CMK (cell line): ENCODE measurements at places on chromosomes 1 and 21.

GRCh38 chr1:115134850-115135480, 45.7 kb upstream of the TSPAN2 start:
- no peak for DNase-seq

- DNase-seq, result no peak
Measured at GRCh38 chr1:119002028-119002686, 14.0 kb upstream of the TBX15 start.

DNA sequence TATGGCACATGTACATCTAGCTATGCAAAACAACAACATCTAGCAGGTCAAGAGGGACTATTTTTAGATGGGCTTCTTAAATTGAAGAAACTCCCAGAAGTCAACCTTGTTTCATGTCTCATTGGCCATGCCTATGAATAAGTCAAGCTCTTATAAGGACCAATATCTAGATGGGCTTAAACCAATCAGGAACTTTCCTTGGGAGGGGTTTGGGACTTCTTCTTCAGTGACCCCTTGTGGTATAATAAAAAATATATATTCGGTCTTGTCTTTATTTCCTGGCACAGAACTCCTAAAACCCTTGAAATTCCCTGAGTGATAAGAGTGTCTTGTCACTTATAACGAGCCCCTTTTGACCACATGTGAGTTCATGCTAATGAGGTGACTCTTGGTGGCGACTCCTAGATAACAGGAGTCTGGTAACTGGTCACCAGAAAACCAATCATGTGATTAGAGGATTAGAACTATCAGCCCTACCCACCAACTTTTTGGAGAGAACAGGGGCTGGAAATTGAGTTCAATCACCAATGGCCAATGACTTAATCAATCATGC, 218.3 kb downstream of the HHIPL2 start:
- DNase-seq, result no peak

DNA sequence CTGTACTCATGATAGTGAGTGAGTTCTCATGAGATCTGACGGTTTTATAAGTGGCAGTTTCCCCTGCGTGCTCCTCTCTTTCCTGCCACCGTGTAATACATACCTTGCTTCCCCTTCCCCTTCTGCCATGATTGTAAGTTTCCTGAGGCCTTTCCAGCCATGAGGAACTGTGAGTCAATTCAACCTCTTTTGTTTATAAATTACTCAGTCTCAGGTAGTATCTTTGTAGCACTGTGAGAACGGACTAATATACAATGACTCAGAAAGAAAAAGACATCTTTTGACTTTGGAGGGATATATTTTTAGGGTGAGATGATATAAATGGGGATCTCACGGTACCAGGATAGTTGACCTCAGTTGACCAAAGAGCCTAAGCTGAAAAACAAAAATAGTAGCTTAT, 74.7 kb upstream of the BACH1 start:
- no peak for DNase-seq

DNA sequence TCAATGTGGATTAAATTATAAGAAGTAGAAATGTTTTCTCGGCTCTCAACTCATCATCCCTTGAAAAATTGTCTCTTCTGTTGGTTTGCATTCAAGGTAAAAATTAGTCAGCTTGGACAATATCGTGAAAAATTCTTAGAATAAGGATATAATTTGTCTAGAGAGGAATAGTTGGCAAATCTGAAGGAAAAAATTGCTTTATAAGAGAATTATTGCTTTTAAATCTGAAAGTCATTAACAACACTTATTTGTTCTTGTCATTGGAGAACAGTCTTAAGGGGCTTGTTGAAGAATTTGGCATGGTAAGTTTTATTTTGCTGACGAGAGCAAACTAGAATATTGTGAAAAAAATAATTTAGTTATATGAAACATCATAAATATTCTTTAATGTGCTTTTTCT, 26.4 kb downstream of the ANGPTL1 start:
- DNase-seq, result no peak

DNA sequence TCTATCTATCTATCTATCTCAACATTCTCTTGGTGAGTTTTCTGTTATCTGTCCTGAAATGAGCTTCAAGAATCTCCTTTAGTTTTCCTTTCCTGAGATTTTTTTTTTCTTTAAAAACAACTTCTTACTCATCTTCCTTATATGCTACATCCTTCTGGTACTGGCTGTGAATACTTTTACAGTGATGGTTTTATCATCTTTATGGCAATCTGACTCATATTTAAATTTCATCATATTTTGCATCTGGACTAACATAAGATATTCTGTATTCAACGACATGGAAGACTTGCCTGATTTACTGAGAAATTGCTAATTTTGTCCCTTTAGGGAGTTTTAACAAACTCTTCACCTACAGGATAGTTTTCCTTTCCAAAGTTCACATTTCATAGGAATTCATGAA, 33.0 kb downstream of the PDE4B start:
- no peak for DNase-seq

DNA sequence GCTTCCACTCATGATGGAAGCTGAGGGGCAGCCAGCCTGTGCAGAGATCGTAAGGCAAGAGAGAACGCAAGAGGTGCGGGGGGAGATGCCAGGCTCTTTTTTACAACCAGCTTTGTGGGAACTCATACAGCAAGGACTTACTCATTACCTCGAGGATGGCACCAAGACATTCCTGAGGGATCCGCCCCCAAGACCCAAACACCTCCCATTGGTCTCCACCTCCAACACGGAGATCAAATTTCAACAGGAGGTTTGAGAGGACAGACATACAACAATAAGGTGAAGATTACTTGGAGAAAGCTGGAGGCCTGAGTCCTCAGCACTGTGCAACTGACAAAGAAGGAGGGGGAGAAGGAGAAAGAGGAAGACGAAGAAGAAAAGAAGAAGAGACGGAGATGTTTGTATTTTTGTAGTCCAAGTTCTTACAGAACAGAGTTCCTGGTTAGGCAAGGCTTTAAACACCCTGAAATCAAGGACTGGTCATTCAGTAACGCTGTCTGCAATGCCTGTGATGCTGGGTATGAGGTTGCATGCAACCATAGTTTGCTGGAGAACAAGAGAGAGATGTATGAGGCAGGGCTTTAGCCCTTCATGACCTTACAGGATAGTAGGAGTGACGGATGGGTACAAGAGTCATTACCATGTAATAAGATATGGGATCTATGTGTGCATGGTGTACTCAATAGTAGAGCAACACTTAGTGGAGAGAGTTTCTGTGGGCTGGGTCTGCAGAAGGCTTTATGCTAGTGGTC, 19.7 kb upstream of the GALNT2 start:
- no peak for DNase-seq

DNA sequence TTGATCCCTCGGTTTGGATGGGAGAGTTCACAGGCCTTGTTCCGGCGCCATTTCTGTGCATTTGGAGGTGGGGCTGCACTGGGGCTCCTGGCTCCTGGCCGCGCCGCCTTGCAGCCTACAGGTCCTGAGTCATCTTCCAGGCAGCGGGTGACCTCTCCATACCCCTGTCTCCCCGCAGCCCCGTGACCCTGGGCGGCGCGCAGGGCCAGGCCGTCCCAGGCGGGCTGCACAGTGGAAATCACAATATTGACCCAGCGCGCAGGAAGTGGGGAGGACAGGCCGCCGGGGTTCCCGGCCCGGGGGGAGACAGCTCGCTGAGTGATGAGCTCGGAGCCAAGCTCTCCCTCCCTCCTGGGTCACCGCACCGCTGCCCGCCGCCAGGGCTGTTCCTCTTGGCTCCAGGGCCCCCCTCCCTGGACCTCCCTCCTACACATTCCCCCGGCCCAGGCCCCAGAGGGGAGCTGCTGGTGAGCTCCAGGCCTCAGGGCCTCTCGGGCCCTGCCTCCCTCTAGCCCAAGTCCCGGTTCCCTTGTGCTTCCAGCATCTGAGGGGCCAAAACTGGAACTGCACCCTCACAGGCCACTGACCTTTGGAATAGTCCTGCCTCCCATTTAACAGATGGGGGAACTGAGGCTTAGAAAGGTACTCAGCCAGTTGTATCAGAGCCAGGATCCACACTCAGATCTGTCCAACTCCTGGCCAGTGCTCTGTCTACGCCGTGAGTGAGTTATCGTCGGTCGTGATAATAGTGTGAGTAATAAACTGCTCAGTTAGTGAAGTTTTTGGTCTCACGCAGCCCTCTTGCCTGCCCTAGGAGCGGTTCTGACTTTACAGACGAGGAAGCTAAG, 142.9 kb upstream of the WNT4 start:
- DNase-seq, result no peak

DNA sequence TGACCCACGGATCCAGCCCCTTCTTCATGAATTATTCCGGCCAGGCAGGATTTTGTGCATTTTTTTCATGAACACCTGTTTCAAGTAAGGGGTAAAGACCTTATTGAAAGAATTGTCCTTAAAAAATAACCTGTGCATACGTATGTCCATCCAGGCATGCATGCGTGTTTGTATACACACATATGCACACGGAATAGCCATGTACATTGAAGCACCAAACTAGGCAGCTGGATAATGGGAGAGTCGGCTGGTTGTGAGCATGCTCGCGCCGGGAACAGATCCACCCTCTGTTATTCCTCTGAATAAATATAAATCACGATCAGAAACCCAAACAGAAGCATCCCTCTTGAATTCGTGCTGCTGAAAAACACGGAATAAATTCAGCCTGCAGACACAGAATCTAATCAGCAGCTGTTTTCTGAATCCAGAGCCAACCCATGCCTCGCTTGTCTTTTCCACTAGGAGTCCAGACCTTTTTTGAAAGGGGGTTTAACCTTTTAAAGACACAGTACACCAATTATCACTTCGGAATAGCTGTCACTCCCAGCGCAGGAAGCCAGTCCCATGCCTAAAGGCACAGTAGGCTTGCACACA, at the start of gene HIVEP3:
TSS of gene HIVEP3 (minus strand) at position 473 of the 594 bp plus-strand sequence.
- no peak for DNase-seq

DNA sequence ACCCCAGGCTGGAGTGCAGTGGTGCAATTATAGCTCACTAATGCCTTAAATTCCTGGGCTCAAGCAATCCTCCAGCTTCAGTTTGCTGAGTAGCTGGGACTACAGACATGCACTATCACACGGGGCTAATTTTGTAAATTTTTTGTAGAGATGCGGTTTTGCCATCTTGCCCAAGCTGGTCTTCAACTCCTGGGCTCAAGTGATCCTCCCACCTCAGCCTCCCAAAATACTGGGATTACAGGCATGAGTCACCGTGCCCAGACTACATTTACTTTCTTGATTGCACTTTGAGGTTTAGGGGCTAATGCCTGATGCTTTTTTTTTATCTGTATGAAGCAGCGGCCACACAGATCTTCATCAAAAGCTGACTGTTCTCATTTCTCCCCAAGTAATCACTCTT, 124.6 kb downstream of the KIF26B start:
- no peak for DNase-seq

GRCh38 chr1:47688461-47689296, 250.8 kb downstream of the FOXD2 start:
- DNase-seq, result no peak

- DNase-seq, result no peak
Measured at GRCh38 chr1:52725903-52726264, 369 bp upstream of the ZYG11B start.

- DNase-seq, result no peak
Measured at GRCh38 chr1:59290193-59290949, 6.5 kb upstream of the FGGY start.

DNA sequence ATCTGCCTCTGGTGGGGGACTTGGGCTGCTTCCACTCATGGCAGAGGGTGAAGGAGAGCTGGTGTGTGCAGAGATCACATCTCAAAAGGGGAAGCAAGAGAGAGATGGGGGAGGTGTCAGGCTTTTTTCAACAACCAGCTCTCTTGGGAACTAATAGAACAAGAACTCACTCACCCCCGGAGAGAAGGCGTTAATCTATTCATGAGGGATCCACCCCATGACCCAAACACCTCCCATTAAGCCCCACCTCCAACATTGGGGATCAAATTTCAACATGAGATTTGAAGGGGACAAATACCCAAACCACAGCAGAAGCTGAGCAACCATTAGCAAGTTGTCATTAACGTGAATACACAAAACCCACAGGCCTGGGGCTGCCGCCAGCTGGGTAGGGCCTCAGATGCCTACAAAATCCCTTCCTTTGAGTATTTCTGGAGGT, 12.0 kb upstream of the VWA5B1 start:
- DNase-seq, result no peak

DNA sequence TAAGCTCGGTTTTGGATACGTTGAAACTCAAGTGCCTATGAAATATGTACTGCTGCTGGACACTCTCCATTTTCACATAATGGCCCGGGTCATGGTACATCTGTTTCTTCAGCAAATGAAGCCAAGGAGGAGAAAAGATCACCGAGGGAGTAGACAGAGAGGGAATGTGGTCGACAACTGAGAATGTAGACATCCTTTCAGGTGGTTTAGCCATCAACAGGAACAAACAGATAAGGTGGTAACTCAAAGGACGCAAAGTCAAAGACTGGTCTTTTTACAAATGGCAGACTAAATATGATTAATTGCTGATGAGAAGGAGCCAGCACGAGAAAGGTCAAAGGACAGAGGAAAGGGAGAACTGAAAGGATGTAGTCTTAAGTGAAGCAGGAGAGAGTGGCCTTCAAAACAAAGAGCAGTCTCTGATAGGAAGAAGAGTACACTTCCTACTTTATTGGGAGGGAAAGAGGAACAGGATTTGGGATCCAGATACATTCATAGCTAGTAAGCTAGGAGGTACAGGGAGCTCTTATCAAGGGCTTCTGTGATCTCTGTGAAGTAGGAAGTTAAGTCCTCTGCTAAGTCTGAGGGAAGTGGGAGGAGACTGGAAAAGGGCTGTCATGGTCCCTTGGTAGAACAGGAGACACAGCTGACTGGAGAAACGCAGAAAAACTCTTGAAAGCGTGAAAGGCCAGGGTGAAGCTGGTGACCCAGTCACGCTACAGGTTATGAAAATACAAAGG, 28.3 kb downstream of the NUP133 start:
- peak; percentile 14 for DNase-seq
